ENCODE measurements at places on chromosomes 12 and 14.

GRCh38 chr12:46770501-46771183 lies 55.2 kb downstream of the SLC38A4 start:
- peak; percentile 86 for DNase-seq

DNA sequence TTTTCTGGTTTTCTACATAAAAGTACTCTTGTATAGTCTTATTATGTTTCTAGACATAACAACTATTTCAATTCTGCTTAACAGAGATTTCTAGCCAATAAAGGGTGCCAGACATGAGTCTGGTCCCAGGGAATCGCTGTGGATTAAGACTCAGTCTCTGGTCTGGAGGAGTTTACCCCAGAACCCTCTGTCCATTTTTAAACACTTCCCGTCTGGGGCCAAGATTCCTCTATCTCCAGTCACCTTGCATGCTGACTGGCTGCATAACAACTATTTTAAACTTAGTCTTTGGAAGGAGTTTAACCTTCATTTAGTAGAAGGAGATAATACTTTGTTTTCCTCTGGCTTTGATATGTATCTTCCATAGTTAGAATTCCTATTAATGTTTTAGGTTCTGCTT lies 163.1 kb upstream of the IFNG-AS1 start:
- DNase-seq: no peak

GRCh38 chr14:56884617-56885016 lies 74.3 kb upstream of the OTX2 start:
- no peak for DNase-seq

GRCh38 chr12:47302111-47302671 lies 222.4 kb upstream of the AMIGO2 start:
- DNase-seq: no peak

GRCh38 chr12:92094751-92095161 lies 50.9 kb downstream of the BTG1 start:
- no peak for DNase-seq

- no peak for DNase-seq
These were observed 480.2 kb upstream of the FBXO33 start for GRCh38 chr14:39912192-39913100.

DNA sequence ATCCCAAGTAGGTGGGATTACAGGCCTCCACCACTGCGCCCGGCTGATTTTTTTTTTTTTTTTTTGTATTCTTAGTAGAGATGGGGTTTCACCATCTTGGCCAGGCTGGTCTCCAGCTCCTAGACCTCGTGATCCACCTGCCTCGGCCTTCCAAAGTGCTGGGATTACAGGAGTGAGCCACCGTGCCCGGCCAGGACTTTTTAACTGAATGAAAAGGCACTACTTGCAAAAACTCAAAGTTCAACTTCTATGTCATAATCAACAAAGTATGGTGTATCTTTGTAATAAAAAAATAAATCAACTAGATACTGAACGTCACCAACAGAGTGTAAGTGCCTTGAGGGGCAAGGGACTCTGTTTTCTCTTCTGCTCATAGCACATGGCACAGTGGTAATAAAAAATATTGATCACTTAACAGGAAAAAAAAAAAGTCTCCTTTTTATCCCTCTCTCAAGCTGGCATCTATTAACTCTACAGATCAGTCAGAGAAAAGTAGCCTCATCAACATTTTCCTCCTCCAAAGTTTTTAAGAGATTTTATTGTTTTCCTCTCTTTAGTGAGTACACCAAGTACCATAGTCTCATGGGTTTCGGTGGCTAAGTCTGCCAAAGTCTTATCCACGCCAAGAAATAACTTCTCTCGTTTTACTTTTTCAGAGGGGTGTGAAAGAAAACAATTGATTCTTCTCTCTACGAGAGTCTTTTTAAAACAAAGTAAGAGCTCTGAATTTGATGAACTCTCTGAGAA lies 10.6 kb upstream of the FOXN3 start:
- no peak for DNase-seq

GRCh38 chr12:61574339-61574738 lies 685.9 kb upstream of the USP15 start:
- no peak for DNase-seq

- no peak for DNase-seq
These were observed 23.5 kb downstream of the ATP5MC2 start for GRCh38 chr12:53652366-53652765.

DNA sequence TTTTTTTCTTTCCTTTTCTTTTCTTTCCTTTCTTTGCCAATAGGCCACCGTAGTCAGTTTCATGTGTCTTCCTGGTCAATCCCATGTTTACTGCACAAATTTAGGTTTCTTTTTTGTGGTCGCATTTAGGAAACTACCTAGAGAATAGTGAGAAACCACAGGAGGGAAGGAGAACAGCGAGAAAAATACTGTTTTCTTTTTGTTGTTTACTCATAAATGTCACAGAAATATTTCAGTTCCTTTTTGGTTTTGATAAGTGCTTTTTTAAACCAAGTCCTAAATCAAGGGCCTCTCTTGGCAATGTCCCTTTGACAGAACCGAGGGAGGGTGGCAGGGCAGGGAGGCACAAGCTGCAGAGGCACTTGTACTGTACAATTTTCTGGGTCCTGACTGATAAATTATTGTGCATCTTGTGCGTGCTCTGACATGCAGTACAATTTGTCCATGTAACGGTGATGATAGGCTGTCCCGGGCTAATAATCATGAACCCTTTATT lies 326.1 kb downstream of the CACNA1C start:
- DNase-seq: no peak

DNA sequence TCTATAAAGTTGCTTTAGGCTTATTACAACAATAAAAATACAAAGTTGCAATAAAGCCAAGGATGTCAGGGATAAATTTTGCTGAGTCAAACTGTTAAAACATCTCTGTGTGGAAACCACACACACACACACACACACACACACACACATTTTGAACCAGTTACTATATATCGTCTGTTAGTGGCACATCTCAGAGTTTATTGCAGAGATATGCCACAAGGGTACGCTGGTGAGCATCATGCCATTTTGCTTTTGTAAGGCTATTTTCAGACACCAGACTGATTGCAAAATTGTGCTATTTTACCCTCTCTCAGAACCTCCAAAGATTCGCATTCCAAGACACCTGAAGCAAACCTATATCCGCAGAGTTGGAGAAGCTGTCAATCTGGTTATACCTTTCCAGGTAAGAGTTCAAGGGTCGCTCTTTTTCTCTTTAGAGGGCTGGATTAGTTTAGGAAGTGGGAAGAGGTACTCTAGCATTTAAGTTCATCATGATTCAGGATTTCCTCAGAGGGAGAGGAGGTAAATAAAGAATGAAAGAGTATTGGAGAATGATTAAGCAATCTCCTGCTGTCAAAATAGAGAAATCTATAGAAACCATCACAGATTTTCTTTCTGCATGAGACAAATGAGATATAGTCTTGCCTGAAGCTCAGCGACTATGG lies 27.3 kb upstream of the CHPT1 start:
- peak; percentile 33 for DNase-seq

DNA sequence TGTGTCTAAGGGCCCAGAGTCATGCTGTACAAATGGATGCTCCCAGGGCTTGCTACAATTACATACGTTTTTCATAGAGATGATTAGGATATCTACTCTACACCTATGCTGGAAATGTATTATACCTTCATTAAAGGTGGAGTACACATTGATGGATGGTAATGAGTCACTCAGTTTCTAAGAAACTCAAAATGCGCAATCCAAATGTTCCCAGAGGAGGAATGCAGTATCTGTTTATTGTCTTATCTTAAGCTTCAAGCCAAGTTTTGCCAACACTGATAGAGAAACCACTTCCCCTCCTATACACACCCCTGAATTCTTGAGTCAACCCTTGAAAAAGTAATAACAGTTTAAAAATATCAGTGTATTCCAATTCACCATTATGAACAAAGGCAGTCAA lies 266.6 kb upstream of the FAR2 start:
- peak; percentile 21 for DNase-seq
